NCI-H1417 treated with DMSO at 0.1 percent for 48 hours (cell line): ENCODE measurements at places on chromosomes 2 and 18.

DNA sequence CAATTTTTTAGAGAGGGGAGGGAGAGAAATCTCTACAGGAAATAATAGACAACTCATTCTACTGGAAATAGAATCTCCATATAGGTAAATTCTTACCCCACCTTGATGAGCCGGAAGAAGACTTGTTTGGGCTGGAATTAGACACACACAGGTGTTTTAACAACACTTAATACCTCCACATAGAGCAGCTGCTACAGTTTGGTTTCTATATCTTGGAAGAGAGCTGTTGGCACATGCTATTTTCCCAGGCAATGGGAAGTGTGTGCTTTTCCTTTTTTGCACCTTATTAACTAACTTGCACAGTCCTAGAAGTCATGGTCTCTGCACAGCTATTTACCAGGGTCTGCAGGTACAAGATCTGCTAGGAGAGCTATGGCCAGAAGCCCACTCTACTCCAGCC lies 73.7 kb downstream of the SATB2 start:
- DNase-seq, result no peak

- DNase-seq, result no peak
Measured at GRCh38 chr2:2561346-2562095, 230.4 kb upstream of the MYT1L start.

DNA sequence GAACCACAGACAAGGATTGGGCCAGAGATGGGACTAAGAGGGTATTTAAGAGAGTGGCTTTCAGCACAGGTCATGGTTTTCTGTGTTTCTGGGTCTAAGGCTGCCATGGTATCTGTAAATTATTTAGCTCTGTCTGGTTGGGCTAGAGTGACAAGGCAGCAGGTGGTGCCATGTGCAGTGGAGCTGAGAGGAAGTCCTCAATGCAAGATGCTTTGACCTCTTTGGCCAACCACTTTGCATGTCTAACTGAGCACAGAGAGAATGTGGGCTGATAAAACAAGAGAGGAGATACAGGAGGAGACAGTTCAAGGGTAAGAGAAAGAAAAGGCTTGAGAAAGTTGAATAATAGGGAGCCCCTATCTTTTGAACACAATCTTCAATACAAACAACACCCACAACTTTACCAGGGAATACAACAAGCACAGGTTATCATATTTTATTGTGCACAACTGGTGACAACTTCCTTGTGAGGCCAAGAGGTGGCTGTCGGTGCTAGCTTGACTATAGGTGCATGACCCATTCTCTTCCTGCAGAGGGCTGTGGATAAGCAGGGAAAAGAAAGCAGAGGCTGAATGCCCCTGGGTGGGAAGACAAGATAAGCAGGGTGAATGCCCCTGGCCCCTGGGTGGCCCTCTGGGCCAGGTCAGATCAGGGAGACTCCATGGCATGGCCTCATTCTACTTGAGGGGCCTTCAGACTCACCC lies 12.3 kb downstream of the FLACC1 start:
- DNase-seq, result no peak

DNA sequence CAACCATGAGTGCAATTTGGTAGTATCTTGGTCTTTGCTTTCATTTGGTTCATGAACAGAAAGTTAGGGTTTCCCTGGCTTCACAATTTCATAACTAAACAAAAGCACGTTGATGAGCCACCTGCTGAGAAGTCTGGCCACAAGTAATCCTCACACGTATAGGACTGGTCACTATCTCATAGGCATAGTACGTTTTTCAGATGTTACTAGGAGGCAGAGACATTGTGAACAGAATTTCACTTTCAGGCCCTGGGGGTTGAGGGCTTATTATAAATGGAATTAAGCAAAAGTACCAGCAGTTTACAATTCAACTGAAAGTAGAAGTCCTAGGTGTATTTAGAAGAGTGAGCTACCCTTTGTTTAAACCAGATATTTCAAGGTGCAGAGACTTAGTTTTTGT lies 277.1 kb downstream of the ALPK2 start:
- no peak for DNase-seq

DNA sequence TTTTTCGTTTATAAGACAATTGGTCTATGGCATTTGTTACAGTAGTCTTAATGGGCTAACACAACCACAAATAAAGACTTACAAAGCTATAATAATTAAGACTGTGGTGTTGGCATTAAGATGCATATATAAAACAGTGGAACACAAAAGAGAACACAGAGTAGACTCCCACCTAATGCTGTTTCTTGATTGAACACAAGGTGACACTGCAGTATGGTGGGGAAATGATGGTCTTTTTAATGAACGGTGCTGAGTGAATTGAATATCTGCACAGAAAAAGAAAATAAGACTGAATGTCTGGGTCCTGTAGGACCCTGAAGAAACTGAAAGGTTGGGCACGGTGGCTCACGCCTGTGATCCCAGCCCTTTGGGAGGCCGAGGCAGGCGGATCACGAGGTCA lies 1136.6 kb upstream of the NXPH2 start:
- no peak for DNase-seq

DNA sequence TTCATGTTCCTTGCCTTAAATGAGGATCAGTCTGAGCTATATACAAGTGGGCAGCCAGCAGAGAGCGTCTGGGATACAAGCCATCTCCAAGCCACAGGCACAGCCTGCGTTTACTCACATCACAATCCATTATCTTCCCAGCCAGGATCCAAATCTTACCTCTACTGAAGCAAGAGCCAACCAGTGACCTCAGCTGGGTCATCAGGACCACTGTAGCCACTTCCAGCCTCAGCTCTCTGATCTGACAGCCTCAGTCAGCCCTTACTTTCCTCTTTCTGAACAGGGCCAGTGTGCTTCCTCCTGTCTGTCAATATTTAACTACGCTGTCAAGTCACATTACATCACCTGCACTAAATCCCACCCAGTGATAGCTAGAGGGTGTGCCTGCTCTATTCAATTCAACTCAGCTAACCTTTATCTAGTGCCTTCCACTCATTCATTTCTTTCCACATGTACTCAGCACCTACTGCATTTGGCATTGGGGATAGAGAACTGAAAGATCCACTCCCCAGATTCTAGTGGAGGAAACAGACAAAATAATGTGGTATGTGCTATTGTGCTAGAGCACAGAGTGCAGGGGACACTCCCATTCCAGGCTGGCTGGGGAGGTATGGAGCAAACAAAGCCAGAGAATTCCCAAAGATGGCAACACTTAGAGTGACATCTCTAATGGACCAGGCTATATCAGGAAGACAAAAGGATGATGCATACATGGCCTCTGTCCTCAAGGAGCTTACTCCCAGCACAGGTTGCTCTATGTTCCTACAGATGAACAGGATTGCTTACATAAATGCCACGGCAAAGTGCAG lies 146.5 kb downstream of the NCKAP5 start:
- peak; percentile 1 for DNase-seq

GRCh38 chr2:7825591-7826312 lies 856.1 kb upstream of the ID2 start:
- no peak for DNase-seq

- DNase-seq, result no peak
Measured at GRCh38 chr2:36818542-36818941, 122.0 kb downstream of the VIT start.

GRCh38 chr18:61736133-61736532 lies 156.7 kb downstream of the RNF152 start:
- DNase-seq, result no peak

DNA sequence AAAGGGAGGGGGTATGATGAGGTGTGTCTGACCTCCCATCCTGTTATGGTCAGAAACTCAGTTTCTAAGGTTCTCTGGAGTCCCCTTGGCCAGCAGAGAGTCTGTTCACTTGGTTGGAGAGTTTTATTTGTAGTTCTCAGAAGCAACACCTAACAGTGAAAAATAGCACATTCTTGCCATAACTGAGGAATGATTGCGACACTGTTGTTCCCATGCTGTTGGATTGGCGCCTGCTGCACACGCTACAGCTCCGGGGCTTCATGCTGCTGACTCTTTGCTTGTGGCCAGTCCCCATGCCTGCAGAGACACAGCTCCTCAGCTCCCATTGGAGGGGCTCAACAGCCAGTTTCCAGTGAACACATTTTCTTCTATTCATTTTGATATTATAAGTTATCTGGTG lies 42.1 kb downstream of the TPGS2 start:
- no peak for DNase-seq
